Effector CD8-positive, alpha-beta T cell (primary cell): ENCODE measurements at places on chromosomes 7 and 10.

- no peak for DNase-seq
Observed at GRCh38 chr7:36473454-36474282, 84.0 kb downstream of the ANLN start.

- no peak for DNase-seq
Observed at GRCh38 chr10:61992059-61992460, 90.6 kb downstream of the ARID5B start.

GRCh38 chr10:26528715-26529393, 90.7 kb downstream of the APBB1IP start:
- DNase-seq = no peak

- DNase-seq = no peak
Observed at GRCh38 chr10:15360566-15360965, 10.5 kb downstream of the FAM171A1 start.
